ENCODE measurements at places on chromosomes 2 and 18.

DNA sequence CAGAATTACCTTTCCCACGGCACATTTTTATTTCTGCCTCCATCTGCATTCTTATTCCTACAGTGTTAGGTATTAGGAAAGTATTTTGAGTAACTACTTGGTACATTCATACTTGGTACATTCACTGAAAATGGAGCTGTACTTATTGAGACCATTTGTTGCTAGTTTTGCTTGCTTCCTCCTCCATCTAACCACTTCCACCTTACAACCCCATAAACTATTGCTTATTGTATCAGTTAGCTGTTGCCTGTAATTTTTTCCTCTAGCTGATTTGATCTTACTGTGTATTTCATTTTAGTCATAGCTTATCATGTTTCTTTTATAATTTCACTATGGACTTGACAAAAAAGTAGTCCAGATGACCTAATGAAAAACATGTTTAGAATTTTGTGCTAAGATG lies 50.7 kb downstream of the AFTPH start:
- DNase-seq, result no peak

DNA sequence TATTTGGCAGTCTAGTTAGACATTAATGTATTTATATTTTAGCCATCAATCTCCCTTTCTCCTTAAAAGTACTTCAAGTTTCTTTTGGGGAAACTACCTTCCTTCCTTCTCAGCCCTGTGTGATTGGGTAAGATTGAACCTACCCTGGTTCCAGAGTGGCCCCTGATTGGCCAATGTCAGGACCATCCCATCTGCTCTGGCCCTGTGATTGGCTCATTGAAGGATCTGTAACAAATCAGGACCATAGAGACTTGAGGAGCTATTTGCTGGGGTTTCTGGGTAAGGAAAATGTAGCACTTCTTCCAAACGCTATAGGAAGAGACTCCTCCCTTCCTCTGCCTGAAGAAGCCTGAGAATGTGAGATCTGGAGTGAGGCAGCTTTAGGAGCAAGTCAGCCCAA lies 59.3 kb downstream of the AQP4 start:
- DNase-seq, result no peak

DNA sequence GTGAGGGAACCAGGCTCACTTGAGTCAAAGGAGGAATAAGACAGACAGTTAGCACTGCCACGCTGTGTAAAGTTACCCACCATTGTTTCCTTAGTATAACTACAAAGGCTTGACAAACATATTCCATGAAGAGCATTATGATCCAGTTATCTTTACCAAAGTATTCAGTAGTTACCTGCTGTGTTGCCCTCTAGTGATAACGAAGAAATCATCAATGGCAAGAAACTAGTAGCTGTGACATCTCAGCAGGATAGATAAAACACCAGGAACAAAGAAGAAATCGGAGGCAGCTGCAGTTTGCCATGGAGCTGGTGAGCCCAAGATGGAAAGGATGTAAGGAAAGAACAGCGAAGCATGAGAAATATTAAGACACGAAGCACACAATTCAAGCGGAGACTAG lies 215.3 kb upstream of the FSHR start:
- DNase-seq, result no peak

DNA sequence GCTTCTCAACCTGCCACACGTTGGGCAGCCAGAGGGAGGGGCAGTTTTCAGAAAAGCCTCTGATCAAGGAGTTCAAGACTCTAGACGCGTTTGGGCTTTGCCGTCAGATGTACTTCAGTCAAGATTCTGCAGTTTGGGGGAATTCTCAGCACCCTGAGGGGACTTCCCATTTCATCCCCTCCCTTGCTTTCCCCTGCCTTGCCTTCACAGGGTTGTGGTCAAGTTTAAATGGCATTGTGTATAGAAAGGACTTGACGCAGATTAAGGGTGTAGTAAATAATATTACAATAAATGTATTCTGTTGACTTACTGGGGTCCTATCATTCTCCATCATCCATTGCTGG lies 198.3 kb upstream of the NABP1 start:
- DNase-seq, result no peak
